ENCODE measurements at places on chromosomes 5 and 9.

GRCh38 chr9:131736431-131736830, 3.4 kb downstream of the RAPGEF1 start:
- no peak for DNase-seq

- no peak for DNase-seq
These were observed 25.1 kb downstream of the PARP8 start for GRCh38 chr5:50691399-50692016.

GRCh38 chr5:169897481-169897880, 82.8 kb downstream of the INSYN2B start:
- no peak for DNase-seq

- no peak for DNase-seq
These were observed 112.3 kb downstream of the TRPM6 start for GRCh38 chr9:74775396-74775795.

GRCh38 chr9:24045150-24045549, 219.1 kb upstream of the ELAVL2 start:
- no peak for DNase-seq

DNA sequence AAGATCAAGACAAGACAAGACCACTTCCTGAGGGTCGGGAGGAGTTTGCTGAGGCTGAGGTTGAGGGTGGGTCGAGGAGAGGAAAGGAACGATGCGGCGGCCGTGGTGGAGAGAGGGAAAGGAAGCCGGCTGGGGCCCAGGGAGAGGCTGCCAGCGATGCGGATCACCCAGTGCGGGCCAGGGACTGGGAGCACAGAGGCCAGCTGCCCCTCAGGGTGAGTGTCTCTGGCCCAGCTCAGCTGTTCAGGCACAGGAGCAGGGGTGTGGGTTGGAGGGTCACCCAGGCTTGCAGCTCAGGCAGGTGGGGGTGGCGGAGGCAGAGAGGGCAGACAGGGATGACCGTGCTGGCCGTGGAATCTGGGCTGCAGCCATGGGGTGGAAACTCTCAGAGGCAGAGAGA, 99.5 kb downstream of the FGF18 start:
- no peak for DNase-seq

- DNase-seq: no peak
These were observed 12.4 kb downstream of the PTTG1 start for GRCh38 chr5:160434022-160434531.

- DNase-seq: no peak
These were observed 37.7 kb upstream of the PSD2 start for GRCh38 chr5:139757727-139758509.

- DNase-seq: no peak
These were observed 1.9 kb upstream of the TRIM32 start for GRCh38 chr9:116685166-116685565.

- no peak for DNase-seq
These were observed 104.8 kb upstream of the ERCC6L2 start for GRCh38 chr9:95770653-95771131.

DNA sequence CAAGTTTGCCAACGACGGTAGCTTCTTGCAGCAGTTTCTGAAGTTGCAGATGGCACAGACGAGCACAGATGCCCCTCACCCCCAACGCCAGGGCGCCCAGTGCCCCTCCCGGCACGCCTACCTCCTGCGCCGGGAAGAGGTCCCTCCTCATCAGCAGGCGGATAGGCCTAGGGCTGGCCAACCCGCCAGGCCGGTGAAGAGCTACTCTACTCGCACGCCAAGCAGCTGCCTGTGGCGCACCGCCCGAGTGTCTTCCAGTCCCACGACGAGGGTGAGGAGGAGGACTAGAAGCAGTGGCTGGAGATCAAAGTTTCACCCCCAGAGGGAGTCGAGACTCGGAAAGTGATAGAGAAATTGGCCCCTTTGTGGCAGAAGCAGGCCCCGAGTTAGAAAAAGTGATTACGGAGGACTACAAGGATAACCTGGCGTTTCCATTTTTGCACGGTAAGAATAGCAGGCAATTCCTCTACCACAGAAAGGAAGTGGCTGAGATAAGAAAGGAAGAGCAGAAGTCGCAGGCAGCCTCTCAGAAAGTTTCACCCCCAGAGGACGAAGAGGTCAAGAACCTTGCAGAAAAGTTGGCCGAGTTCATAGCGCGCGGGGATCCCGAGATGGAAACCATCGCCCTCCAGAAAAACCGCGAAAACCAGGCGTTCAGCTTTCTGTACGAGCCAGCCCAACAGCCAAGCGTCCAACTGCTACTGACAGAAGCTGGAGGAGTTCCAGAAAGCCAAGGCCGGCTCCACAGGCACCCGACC, 170.4 kb downstream of the HINT1 start:
- DNase-seq: no peak

DNA sequence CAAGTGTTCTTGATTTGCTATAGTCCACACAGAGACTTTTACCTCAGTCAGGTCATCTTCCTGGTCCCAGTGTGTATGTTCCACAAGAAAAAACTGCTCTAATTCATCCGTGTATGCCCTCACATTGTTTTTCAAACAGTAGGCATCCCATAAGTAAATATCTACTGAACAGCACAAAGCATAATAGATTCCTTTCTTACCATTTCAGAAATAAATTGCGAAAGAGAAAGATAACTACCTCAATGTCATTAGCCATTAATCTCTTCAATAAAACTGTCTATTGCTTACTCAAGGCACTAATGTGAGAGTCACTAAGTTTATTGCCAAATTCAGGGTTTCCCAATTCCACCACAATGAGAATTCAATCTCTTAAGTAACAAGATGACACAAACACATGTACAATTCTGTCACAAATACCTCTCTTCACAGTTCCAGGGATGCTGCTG, 9.6 kb downstream of the FBXW2 start:
- peak; percentile 36 for DNase-seq

DNA sequence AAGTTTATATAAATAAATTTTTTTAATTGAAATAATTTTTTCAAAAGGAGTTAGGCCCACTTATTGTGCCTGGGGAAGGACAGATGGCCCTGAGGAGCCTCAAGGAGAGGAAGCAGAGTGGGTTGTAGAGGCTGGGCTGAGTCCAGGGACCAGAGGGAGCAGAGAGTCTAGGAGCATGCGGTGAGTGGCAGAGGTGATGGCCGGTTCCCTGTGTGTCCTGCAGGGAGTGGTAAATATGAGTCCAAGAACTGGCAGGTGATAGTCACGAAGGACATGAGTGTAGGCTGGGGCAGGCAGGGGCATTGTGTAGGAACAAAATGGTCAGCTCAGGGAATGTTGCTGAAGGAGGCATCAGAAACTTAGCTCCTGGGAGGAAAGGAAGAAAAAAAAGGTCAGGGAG, 8.3 kb upstream of the BTNL9 start:
- DNase-seq: no peak

GRCh38 chr5:158525663-158526062, 574.1 kb downstream of the EBF1 start:
- no peak for DNase-seq

DNA sequence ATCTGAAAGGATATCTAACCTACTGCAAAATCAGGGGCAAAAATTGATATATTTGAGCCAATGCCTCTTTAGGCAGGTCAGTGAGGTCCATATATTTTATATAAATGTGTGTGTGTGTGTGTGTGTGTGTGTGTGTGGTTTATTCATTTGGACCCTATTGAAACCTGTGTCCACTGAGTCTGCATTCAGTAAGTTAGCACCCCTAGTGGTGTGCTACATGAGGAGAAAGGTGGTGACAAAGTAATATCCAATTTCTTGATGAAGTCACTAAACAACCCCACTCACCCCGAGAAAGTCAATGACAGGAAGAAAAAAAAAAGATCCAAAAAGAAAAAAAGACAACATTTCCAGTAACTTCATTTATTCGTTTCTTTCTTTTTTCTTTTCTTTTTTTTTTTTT, 4.1 kb downstream of the FBXW11 start:
- no peak for DNase-seq

DNA sequence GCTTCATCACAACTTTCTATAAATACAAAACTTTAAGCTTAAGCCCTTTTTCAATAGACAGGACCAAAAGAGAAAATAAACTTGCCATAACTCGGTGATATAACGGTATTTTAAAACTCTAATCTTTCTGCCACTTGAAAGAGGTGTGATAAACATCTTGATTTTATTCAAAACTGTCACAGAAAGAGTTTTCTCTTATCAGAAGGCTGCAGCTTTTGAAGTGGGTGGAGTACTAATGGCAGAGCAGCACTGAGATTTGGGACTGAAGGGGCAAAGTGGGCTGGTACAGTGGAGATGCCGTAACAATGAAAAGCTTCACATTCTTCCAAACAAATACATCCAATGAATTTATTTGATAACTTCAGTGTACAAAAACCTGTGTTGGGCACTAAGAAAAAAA, 92.5 kb downstream of the FBXO38 start:
- DNase-seq: no peak

GRCh38 chr5:145104106-145104505, 731.0 kb downstream of the PRELID2 start:
- no peak for DNase-seq

GRCh38 chr9:88773627-88774244, 217.5 kb upstream of the S1PR3 start:
- DNase-seq: no peak

- DNase-seq: no peak
These were observed 27.8 kb upstream of the SH3GL2 start for GRCh38 chr9:17551023-17551422.

DNA sequence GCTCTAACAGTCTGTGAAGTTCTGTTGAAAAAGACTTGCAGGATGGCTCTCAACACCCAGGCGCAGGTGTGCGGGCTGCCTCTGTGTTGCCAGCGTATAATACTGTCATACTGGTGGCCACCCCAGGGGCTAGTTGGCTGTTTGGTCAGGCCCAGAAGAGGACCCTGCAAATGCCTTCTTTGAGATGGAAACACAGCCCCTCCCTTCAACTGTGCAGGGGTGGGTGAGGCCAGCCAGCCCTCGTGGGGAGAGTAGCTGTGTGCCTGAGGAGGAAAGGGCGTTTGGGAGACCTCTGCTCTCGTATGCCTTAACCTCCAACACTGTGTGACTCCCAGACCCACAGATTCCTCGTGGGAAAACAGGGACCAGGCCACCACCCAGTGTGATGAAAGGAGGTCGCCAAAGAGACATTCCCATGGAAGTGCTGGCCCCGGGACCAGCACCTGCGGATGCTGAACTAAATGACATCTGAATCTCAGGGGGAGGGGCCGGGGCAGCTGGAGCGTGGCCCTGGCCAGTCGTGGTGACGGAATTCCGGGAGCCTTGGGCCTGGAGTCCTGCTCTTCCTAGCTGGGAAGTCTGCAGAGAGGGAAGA, 11.3 kb upstream of the SCGB3A1 start:
- DNase-seq: no peak

GRCh38 chr5:73482383-73483136, 15.7 kb upstream of the BTF3 start:
- peak; percentile 52 for DNase-seq

DNA sequence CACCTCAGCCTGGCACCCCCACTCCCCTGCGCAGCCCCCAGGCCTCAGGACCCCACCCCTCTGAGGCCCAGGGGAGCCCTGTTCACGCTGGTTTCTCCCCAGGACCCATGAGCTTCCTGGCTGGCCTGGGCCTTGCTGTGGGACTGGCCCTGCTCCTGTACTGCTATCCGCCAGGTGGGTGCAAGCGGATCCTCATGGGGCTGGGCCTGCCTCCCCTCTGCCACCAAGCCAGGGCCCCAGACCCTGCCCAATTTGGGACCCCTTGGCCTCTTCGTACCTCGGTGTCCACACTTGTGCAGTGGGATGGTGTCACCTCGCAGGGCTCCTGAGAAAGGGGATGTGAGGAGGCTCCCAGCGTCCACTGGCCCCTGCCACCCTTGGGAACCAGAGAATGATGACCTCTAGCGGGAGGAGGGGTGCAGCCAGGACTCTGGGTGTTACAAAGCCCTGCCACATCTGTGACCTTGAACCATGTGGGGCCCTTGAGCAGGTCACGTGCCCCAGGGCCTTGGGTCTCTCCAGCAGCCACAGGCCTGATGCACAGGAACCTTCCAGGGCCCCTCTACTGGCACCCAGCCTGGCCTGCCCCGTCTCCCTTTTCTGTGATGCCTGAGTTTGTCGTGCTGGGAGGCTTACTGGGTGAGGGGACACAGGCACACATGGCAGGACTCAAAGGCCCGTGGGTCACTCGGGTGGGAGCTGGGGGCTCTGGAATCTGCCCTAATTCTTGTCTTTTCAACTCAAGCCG, 16.3 kb downstream of the CARD19 start:
- DNase-seq: no peak

GRCh38 chr5:41526699-41527098, 16.3 kb upstream of the PLCXD3 start:
- no peak for DNase-seq

DNA sequence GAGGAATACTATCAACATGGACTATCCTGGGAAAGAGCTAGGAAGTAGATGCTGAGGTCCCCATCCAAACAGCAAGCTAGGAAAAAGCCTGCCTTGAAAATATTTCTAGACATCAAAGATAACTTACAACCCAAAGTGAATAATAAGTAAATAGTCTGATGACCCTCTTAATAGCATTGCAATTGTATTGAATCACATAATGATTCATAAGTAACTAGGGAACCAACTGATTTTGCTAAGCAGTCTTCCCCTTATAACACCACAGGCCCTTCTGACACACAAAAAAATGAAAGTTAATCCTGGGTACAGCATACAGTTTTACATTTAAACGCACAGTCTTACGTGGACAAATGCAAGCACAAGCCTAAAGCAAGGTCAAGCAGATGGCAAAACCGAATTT, 199.3 kb downstream of the RFK start:
- DNase-seq: no peak

GRCh38 chr5:97164846-97165245, 18.2 kb downstream of the RIOK2 start:
- no peak for DNase-seq

DNA sequence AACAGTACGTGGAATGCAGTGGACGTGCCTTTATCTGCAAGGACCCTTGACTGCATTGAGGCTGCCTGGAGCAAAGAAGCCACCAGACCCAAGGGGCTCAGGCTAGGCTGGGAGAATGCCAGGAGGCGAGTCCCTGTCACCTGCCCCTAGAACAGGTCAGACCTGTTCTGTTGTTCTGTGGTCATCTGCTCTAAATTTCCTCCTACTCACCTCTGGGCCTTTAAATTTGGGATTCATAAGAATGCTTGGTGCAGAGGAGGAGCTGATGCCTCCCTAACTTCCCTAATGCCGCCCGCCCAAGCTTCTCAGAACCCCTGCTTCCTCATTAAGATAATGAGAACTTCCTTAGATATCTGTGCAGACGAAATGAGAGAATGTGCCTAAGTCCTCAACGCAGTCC, 32.0 kb downstream of the DAPK1 start:
- no peak for DNase-seq

GRCh38 chr5:153774686-153775085, 264.0 kb downstream of the FAM114A2 start:
- no peak for DNase-seq

- no peak for DNase-seq
These were observed 8.4 kb upstream of the SAP30L start for GRCh38 chr5:154437281-154437965.

DNA sequence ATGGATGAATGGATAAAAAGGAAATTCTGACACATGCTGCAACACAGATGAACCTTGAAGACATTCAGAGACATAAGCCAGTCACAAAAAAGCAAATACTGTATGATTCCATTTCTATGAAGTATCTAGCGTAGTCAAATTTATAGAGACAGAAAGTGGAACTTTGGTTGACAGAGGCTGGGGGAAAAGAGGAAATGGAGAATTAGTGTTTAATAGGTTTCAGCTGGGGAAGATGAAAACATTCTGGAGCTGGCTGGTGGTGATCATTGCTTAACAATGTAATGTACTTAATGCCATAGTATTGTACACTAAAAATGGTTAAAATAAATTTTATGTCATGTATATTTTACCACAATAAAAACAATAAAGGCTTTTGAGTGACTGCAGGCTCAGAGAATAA, 24.2 kb downstream of the PPIC start:
- no peak for DNase-seq

- no peak for DNase-seq
These were observed 159.8 kb downstream of the SLF1 start for GRCh38 chr5:94778299-94778698.

All from stromal cell of bone marrow (primary cell).